Activated CD4-positive, alpha-beta T cell treated with anti-CD3 and anti-CD28 coated beads, Interleukin-2, Interleukin-6, amounts not matched to agents 100 ng/mL and 50 ng/mL, durations not matched to agents 16 hours and 8 hours (primary cell): ENCODE measurements at places on chromosomes 3 and 15.

GRCh38 chr3:115659253-115660220, 36.2 kb downstream of the GAP43 start:
- peak; percentile 21 for DNase-seq

- no peak for DNase-seq
Observed at GRCh38 chr15:50940506-50940905, 32.0 kb downstream of the AP4E1 start.

DNA sequence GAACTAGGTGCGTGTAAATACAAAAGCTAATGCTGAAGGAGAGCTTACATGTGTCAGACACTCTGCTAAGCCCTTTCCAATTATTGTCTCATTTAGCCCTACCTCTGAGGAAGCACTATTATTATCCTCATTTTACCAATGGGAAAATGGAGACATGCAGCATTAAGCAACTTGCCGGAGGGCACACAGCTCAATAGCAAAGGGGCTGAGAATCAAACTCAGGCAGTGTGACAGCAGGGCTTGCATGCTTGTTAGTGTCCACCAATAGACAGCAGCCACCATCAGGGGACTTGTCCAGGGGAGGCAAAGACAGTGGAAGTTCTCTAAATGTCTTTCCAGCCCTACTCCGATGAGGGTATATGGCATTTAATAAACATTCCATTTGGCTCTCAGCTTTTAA, 548.6 kb downstream of the MAGI1 start:
- no peak for DNase-seq

GRCh38 chr15:101325263-101326025, 30.4 kb upstream of the SNRPA1 start:
- no peak for DNase-seq

GRCh38 chr3:64548200-64548889, 139.5 kb downstream of the ADAMTS9 start:
- DNase-seq: no peak

DNA sequence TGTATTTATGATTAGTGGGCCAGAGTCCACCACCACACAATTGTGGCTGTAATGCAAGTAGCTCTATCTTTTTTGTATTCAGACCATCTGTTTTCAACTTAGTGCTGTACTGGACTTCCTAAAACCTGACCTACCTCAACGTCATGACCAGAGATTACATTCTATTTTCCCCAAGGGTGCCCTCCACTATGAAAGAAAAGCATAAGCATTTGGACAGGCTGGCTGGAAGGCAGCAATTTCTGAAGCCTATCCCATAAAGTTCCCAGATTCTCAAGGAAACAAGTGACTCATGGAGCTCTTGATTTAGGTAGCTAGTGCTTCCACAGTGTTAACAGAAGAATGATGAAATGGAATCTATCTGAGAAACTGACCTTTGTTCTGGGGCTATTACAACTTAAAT, 75.8 kb downstream of the COL8A1 start:
- no peak for DNase-seq

DNA sequence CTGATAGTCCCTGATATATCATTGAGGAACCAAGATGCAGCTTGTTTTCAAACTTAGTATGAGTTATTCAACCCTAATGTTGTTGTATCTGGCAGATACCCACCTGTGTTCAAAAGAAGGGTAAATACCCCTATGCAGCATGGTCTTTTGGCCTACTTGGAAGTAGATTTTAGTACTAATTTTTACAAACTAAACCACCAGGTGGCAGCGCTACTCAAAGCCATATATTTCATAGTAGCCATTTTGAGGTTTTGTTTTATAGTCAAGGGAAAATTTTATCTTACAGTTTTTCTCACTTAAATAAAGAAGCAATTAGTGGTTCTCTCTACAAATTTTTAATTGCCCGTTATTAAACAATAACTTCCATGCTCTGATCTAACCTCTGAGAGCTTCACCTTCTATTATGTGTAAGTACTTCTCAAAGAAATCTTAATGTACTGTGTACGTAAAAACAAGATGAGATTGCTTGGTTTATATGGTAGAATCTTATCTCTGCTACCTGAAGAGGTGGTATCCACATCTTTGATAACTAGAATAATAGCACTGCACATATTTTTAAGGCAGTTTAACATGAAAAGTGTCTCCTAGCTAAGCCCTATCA, 31.5 kb upstream of the MLF1 start:
- peak; percentile 51 for DNase-seq

DNA sequence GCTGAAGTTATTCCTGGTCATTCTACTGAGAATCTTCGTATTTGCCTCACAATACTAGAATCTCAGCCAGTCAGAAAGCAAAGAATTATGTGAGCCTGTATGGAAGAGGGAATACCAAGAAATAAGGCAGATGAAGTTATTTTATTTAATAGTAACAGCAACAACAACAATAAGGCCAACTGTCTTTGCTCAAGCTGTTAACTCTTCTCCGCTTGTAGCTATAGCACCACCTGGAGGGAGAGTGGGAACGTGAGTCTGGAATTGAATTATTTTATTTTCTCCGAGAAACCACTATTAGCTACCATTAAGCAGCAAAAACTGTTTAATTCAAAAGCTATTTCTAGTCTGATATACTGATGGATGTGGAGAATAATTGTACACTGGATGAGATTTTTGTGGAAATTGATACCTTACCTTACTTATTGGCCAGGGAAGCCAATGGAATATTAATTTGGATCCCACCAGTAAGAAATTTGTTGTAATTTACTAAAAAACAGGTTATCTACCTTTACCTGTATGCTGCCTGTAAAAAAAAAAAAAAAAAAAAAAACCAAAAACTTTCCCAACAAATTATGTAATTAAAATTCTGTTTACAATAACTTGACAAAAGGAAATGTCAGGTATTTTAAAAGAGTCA, 50.1 kb downstream of the CALML4 start:
- no peak for DNase-seq

DNA sequence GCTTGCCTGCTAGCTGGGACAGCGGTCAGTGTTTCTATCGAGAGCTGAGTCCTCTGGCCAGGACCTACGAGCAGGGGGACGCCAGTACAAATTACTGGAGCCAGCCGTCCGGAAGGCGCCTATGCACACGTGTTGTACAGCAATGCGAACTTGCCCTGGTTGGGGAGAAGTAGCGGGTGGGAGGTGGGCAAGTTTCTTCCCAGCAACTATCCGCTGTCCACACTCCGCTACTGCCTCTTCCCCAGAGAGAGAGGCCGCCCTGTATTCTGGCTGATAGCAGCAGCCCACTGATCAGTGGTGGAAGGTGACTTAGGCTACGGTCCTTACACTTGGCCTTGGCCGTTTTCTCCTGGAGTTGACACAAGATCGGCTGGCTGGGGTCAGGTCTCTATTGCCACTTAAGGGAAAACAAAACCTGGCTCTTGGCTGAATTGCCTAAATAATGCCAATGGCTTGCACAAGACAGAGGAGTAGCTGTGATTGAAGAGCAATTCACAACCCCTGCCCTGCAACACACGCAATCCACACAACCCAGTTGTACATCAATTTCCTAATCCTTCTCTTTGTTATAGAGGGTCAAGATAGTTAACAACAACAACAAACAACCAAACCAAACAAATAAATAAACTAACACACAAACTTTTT, 12.8 kb upstream of the SHC4 start:
- no peak for DNase-seq

DNA sequence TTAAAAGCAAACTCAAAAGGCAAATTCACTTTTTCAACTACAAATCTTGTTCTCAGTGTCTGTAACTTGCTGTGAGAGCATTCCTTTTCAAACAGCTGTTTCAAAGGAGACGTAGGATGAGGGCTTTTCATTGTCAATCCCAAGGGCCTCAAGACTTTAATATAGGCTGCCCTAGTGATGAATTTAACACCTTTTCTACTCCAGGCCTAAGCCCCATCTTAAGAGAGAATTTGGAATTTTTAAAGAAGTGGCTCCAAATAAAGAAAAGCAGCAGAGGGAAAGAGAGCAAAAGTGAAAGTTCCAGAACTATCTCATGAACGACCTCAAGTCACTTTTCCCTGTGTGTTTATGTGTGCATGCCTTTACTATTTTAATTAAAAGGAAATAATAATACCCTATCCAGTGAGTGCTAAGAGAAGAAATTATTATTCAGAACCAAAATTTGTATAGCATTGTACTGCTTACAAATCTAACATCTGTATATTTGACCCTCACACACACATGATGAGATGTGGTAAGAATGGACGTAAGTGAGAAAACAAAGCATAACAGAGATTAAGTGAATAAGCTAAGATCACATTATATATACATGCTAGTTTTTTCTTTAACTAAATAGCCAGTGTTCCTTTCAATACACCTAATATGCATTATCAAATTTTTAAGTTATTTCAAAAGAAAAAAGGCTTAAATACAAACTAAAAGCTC, 196.4 kb downstream of the VGLL3 start:
- DNase-seq: no peak

DNA sequence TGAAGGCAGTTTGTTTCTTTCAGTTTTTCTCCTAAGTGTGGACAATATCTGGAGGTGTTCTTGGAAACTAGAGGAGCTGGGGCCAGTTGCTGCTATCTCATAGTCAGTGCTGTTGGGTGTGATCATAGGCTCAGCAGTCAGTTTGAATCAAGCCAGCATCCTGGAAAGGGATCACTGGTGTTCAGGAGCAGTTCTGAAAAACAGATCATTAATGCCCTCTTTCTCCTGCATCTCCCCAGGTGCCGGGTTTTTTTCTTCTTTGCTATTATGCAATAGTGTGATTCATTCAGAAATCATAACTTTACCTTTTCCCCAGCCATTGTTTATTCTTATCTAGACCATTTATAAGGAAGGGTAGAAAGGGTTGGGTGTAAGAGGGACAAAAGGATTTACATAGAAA, 24.0 kb downstream of the LNP1 start:
- no peak for DNase-seq

DNA sequence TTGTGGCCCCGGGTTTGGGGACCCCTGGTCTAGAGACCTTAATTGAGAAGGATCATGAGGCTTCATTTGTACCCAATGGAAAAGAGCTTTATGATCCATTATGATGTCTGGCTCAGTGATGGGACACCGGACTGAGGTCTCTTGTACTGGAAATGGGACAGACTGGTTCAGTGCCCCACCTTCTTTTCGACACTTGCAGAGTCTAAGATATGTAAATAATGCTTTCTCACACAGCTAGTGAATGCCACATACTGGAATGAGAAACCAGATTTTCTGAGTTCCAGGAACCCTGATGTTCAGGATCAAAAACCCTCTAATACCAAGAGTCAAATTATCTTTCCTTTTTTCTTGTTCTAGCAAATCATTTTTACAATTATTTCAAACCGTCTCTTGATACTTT, 116.3 kb upstream of the ARPP21 start:
- no peak for DNase-seq

DNA sequence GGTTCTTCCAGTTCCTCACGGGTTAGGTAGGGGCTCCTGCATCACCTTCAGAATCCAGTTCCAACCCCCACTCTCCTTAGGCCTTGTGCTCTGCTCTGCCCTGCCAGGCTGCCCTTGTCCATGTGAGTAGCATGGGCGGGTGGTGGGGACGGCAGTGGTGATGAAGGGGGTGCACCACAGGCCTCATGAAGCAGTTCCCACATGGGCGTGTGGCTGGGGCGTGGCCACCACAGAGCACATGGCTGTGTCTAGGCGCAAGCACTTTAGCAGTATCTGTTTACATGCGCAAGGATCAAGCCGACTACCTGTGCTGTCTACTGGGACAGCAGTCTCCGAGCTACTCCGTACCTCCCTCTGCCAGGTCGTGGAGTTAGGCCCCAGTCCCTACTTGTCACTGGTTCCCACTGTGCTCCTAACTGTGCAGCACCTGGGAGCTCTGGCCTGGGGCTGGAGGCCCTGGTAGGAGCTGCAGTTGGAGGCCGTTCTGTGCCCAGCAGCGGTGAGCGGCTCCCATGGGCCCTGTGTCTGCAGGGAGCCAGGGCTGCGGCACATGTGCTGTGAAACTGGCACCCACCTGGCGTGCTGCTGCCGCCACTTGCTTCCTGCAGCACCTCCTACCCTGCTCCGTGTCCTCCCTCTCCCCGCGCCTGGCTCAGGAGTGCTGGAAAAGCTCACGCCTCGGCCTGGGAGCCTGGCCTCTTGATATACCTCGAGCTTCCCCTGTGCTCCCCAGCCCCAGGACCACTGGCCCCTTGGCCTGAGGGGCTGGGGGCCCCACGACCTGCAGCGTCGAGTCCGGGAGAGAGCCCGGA, 53.5 kb downstream of the PLXNA1 start:
- DNase-seq: no peak

- no peak for DNase-seq
Observed at GRCh38 chr3:13541691-13542090, 7.2 kb upstream of the FBLN2 start.

GRCh38 chr15:48868023-48868422, 9.9 kb upstream of the EID1 start:
- DNase-seq: no peak

DNA sequence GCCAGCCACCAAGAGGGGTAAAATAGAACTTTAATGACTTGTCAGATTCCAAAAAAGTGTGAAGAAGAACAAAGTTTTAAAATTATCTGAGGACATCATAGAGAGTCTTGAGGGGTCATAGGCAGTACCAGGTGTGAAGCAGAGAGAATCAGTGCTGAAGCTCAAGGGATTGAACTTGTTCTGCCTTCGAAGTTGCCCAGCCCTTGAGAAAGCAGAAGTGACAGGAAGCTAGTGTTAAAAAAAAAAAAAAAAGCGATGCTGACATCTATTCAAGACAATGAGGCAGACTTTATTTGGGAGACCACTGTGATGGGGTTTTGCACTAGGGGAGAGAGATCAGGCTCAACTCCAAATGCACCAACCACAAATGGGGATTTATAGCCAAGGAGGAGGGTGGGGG, 21.8 kb downstream of the FBXO22 start:
- no peak for DNase-seq

DNA sequence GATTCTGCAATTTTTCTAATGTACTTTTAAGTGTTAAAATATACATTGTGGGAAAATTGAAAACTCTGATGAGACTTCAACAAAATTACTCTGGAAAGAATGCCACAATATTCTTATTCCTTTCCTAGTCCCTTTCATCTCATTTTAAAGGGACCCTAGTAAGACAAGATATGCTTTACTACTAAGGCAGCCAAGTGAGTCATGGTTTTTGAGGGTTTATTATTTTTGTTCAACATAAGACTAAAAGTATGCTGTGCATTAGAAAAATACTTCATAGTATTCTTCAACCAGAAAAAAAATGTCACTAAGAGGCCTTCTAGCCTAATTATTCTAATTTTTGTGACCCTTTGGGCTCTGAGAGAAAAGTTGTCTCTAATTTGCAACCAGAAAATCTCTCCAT, 7.4 kb downstream of the IL12A start:
- no peak for DNase-seq

- DNase-seq: no peak
Observed at GRCh38 chr3:148510116-148510515, 187.6 kb upstream of the AGTR1 start.
